Melanocyte of skin (primary cell): ENCODE measurements at places on chromosomes 4 and X. TPM values are rescaled to one million over a fixed set of nuclear protein-coding genes. Genes with fewer than 3 reads are reported as not detected.

Gene CT45A8
- not detected in 2 replicates for total RNA-seq

Gene TCEAL5
- not detected in 2 replicates for total RNA-seq

Gene CTPS2
- total RNA-seq = 16.7 and 17.0 TPM in 2 replicates

Gene DDIT4L
- total RNA-seq = 1.0 and 9.5 TPM in 2 replicates

Gene LEF1
- 99.6 and 151 TPM in 2 replicates for total RNA-seq

Gene NUDT10
- 2.0 and 3.3 TPM in 2 replicates for total RNA-seq

Gene IL13RA2
- 0.34 and 0.73 TPM in 2 replicates for total RNA-seq

Gene XAGE2
- total RNA-seq = not detected in 2 replicates

Gene TLR7
- total RNA-seq = not detected in 2 replicates

Gene RAB41
- not detected in 2 replicates for total RNA-seq

Gene ZBED1
- 44.0 and 44.3 TPM in 2 replicates for total RNA-seq

Gene CT45A3
- total RNA-seq = not detected in 2 replicates

Gene FSTL5
- under 0.01 and 0.93 TPM in 2 replicates for total RNA-seq

Gene FMR1NB
- total RNA-seq = not detected in 2 replicates

Gene FREM3
- total RNA-seq = not detected in 2 replicates

Gene SSX1
- total RNA-seq = under 0.01 TPM in 1 of 2 replicates, not detected in the other

Gene COL25A1
- total RNA-seq = under 0.01 and 0.15 TPM in 2 replicates

Gene TAF1
- total RNA-seq = 18.2 and 33.8 TPM in 2 replicates

Gene SPATA4
- total RNA-seq = not detected in 2 replicates

Gene MAGEA4
- total RNA-seq = not detected in 2 replicates

Gene SLC9B2
- 25.3 and 25.6 TPM in 2 replicates for total RNA-seq

Gene CT45A1
- not detected in 2 replicates for total RNA-seq

Gene FAT4
- total RNA-seq = 0.69 and 2.5 TPM in 2 replicates

Gene VCX3B
- not detected in 2 replicates for total RNA-seq

Gene ARHGAP6
- under 0.01 TPM in 1 of 2 replicates, not detected in the other for total RNA-seq

Gene SRD5A3
- 11.0 and 13.7 TPM in 2 replicates for total RNA-seq

Gene TMEM164
- total RNA-seq = 21.0 and 22.4 TPM in 2 replicates

Gene ANKRD50
- total RNA-seq = 14.8 and 29.8 TPM in 2 replicates

Gene GPRASP1
- total RNA-seq = 1.3 and 1.7 TPM in 2 replicates

Gene BEX5
- total RNA-seq = not detected in 2 replicates

Gene ASIC5
- not detected in 2 replicates for total RNA-seq

Gene NIPAL1
- 0.31 and 1.7 TPM in 2 replicates for total RNA-seq

Gene RHOXF2
- not detected in 2 replicates for total RNA-seq

Gene CXCL6
- 4.0 and 23.7 TPM in 2 replicates for total RNA-seq

Gene MAGEC3
- total RNA-seq = not detected in 2 replicates

Gene ENAM
- total RNA-seq = not detected in 2 replicates

Gene FGF2
- total RNA-seq = 1.7 and 2.2 TPM in 2 replicates

Gene H2BW2
- not detected in 2 replicates for total RNA-seq

Gene LIN54
- total RNA-seq = 18.9 and 20.0 TPM in 2 replicates

Gene SMR3B
- not detected in 2 replicates for total RNA-seq

Gene EXOC1L
- total RNA-seq = not detected in 2 replicates

Gene NKX6-1
- total RNA-seq = not detected in 2 replicates

Gene ZBTB49
- total RNA-seq = 5.9 and 9.0 TPM in 2 replicates

Gene ARHGEF6
- 2.6 and 2.7 TPM in 2 replicates for total RNA-seq

Gene MTMR8
- total RNA-seq = 1.4 and 2.5 TPM in 2 replicates

Gene XKRX
- total RNA-seq = under 0.01 and 0.15 TPM in 2 replicates

Gene LRIT3
- under 0.01 and 0.36 TPM in 2 replicates for total RNA-seq

Gene PCDH11X
- total RNA-seq = under 0.01 TPM in 2 replicates

Gene CXCL11
- 0.69 and 0.73 TPM in 2 replicates for total RNA-seq

Gene CXCL5
- total RNA-seq = 26.5 and 412 TPM in 2 replicates

Gene HPRT1
- 12.6 and 13.7 TPM in 2 replicates for total RNA-seq

Gene SHISA3
- 0.34 TPM in 1 of 2 replicates, not detected in the other for total RNA-seq

Gene TKTL1
- not detected in 2 replicates for total RNA-seq

Gene PABPC4L
- total RNA-seq = under 0.01 TPM in 1 of 2 replicates, not detected in the other

Gene TCEAL7
- total RNA-seq = 2.2 and 11.7 TPM in 2 replicates

Gene CNKSR2
- total RNA-seq = 3.1 and 3.3 TPM in 2 replicates

Gene ARR3
- total RNA-seq = not detected in 2 replicates

Gene DGAT2L6
- total RNA-seq = not detected in 2 replicates
